ENCODE measurements at places on chromosomes 6 and 20. TPM values are rescaled to one million over a fixed set of nuclear protein-coding genes. Genes with fewer than 3 reads are reported as not detected.

Gene NMBR
- total RNA-seq = not detected

Gene ZNF334
- total RNA-seq = not detected

Gene LAMA2
- total RNA-seq = 0.80 TPM

Gene ULBP2
- total RNA-seq = 7.6 TPM

Gene LY6G5C
- 5.4 TPM for total RNA-seq

Gene BIRC7
- not detected for total RNA-seq

Gene SLPI
- 446 TPM for total RNA-seq

Measured in Calu3 (cell line).